MG63 (cell line): ENCODE measurements at places on chromosomes 12 and 14.

DNA sequence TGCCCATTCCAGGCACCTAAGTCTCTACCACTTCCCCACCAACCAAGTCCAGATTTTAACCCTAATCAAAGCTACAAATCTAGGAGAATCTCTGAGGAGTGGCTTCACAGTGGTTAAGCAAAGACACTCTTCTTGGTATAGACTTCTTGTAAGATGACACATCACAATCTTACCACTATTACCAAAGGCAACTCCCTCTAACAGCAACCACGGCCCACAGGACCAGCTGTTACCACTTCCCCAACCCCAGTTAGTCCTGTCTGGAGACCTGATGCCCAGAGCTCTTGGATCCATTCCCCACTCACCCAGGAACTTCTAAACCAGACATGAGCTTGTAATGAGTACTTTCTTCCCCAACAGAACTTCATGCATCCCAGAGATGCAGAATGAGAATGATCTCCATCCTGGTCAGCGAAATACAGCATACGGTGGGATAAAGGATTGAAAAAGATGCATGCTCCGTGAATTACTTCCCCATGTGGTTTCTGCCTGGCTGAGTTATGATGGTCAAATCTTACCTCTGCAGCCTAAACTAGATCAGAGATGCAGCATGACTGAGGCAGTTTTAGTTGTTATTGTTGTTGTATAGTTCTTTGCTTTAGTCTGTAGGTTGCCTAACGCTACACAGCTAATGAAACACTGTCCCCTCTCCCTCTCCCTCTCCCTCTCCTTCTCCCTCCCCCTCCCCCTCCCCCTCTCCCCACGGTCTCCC, 87.7 kb upstream of the FOXN3 start:
- peak; percentile 60 for DNase-seq

GRCh38 chr12:122382919-122383350, 39.5 kb downstream of the CLIP1 start:
- no peak for DNase-seq

DNA sequence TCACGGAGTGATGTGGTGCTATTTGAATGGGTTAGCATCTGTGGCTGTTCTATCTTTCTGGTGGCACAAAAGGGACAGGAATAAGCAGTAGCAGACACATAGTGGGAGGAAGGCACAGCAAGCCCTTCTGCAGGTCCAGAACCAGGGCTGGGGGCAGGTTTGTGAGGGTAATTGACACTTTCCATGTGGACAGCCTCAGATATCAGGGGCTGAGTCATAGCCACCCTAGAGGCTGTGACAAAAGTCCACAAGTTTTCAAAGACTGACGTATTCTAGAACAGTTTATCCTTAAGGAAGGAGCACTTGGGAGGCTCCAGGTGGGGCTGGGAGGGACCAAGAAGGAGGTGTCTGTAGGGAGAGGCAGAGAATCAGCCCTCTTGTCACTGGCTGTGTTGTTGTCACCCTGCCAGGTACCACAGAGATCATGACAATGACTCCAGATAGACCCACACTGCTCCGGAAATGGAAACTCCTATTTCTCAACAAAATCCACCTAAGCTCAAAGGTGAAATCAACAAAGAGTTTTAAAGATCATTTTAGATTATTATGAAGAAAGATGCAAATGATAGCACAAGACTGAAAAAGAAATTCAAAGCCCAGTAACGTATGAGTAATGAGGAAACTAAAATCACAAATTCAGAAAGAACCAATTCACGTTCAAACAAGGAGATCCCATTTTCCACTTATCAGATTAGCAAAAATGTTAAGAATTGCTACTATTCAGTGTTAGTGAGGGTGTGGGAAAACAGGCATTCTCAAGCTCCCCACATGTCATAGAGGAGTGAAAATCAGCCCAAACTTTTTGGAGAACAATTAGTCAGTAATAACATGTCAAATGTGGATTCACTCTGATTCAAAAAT, 48.3 kb downstream of the NFKBIA start:
- no peak for DNase-seq

GRCh38 chr12:84974155-84974815, 61.7 kb upstream of the SLC6A15 start:
- DNase-seq, result no peak

GRCh38 chr12:120901818-120902217, 2.3 kb downstream of the SPPL3 start:
- no peak for DNase-seq

GRCh38 chr14:76780875-76781647, 19.8 kb downstream of the VASH1 start:
- DNase-seq, result no peak

GRCh38 chr12:9244894-9245293, 36.7 kb upstream of the PZP start:
- peak; percentile 29 for DNase-seq

GRCh38 chr12:69115951-69116350, 123.4 kb upstream of the CPSF6 start:
- DNase-seq, result no peak

GRCh38 chr12:82414926-82415325, 56.6 kb downstream of the METTL25 start:
- DNase-seq, result no peak

GRCh38 chr14:90599748-90600507, 203.1 kb downstream of the CALM1 start:
- DNase-seq, result no peak

GRCh38 chr12:58873496-58873895, 46.8 kb downstream of the LRIG3 start:
- no peak for DNase-seq

DNA sequence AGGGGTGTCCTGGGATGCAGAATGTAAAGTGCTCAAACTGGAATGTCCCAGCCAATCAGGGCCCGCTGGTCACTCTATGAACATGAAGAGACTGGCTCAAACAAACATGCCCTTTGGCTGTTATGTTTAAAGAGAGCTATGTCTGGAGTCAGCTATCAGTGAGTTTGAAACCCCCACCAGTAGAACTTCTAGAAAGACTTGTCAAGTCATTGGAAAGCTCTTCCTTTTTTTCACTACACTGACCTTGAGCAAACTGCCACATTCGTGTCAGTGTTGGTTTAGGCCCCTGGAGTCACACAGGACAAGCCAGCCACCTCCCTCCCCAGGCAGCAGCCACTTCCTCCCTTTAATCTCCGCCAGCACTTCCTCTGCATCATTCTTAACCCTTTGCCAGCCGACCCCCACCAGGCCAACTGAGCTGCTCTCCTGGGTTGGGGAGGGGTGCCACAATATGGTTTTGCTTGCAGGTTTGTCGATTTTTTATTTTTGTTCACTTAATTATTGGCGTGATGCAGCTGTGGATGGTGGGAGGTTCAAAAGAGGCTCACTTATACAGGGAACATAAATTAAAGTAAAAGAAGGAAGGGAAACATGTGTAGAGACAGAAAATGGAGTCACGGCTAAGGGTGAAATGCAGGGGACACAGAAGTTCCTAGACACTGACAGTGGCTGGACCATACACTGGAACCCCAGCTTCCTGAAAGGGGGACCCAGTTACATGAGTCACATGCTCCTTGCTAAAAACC, 25.3 kb downstream of the CMKLR1 start:
- no peak for DNase-seq

GRCh38 chr12:18239526-18239925, 21.8 kb upstream of the PIK3C2G start:
- DNase-seq, result no peak

DNA sequence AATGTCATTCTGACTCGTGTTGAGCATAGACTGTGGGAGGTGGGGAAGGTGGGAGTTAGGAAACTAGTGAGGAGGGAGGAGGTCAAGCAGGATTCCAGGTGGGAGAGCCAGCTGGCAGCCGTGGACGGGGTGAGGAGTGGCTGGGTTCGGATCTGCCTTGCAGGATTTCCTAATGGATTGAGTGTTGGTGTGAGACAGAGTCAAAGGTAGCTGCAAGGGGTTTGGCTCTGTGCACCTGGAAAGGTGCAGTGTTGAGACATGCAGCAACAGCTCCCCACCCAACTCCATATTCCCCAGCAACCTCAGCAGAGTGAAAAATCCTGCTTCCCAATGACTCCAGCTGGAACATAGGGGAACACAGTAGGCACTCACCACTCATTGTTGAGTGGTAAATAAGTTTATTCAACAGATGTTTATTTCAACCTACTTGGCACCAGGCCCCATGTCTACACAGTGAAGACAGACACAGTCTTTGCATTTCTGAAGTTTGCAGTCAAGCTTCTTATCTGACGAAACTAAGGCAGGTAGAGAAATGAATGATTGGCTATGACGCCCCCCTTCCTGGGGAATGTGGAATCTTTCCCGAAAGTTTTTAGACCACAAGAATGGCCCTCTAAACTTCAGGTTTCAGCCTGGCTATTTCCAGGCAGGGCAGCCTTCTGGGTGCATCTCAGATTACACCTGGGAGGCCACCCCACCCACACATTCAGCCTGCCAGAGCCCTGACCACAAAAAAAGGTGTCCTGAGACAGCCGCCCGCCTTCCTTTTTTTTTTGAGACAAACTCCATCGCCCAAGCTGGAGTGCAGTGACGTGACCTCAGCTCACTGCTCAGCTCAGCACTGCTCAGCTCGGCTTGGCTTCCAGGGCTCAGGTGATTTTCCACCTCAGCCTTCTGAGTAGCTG, 37.9 kb upstream of the PLEKHG6 start:
- no peak for DNase-seq

- DNase-seq, result no peak
Measured at GRCh38 chr14:97283005-97283403, 485.8 kb downstream of the VRK1 start.

DNA sequence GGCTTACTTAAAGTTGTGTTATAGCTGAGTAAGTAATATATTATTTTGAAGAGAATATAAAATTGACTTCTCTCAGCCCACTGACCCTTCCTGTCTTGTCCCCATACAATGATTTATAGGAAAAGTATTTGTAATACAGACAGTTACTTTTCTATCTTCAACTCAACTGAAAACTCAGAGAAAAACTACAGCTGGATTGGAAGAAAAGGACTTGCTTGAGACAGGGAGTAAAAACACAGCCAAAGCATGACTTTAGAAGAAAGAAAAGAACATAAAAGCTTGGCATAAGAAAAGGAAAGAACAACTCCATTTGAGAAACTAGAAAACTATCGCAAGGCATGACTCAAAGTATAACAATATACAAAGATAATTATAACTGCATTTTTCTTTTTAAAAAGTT, 57.5 kb downstream of the MSRB3 start:
- no peak for DNase-seq

GRCh38 chr14:54109521-54110120, 153.0 kb upstream of the BMP4 start:
- DNase-seq, result no peak
